GF-D8 (cell line): ENCODE measurements at places on chromosomes 6 and 20.
A peak's percentile ranks its signal among the peaks of the same experiment; 100 is the strongest.

DNA sequence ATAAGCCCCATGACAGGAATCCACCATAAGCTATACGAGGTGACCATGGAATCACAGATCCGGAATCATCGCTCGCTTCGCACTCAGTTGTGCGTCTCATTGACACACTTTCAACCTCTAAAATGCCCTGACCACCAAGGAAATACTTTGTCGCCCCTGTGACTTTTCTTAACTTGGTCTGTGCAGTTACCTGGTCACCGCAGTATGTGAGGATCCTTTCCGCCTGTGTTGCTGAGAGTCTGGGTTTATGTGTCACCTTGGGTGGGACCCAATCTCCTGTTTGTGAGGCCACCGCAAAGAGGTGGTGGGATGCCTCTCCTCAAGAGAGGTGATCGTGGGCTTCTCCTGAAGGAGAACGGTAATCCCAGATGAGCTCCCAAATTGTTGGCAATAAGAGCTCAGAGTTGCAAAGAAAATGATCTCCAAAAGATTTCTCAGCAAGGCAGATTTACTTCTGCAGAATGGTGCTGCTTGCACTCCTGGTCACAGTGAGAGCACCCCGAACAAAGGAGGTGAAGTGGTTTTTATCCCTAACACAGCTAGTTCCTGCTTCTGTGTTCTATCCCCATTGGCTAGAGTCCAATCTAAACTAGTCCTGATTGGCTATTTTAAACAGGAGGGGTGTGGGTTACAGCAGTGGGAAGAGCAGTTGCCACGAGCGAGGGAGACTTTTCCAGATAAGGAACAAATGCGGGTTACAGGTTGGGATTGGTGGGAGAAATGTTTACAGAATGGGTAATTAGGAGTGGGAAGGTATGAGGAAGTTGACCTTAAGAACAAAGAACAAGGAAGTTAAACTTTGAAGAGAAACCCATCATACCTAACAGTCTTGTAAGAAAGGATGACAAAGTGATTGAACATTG is 9.1 kb upstream of the ZNFX1 start:
- no peak for DNase-seq

GRCh38 chr6:24506814-24507520 is 12.2 kb downstream of the ALDH5A1 start:
- DNase-seq, result no peak

- DNase-seq, result no peak
Observed at GRCh38 chr6:114556846-114557488, 214.1 kb upstream of the HS3ST5 start.

- no peak for DNase-seq
Observed at GRCh38 chr6:86963352-86963751, 26.0 kb downstream of the HTR1E start.

DNA sequence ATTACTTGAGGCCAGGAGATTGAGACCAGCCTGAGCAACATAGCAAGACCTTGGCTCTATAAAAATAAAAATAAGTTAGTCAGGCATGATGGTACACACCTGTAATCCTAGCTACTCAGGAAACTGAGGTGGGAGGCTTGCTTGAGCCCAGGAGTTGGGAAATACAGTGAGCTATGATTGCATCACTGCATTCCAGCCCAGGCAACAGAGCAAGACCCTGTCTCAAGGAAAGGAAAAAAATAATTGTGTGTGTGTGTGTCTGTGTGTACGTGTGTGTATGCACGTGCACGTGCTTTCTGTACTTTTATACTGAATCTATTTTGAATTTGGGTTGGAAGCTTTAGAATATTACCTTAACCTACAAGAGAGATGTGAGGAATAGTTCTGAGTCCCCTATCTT is 58.9 kb downstream of the KIZ start:
- no peak for DNase-seq

DNA sequence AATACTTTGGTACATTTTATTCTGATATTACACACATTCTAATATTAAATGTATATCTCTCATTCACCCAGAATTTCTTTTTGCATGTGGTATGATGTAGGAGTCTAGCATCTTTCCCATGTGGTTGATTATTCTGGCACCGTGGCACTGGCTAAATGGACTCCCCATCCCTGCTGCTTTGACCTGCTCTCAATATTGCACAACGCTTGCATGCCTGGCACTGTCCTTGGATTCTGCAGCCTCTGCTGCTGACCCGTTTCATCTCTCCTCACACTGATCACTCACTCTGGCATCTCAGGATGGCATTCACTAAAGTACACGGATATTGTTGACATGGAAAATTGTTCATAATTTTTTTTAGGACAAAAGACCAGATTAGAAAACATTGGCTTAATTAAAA is 11.5 kb upstream of the DACT2 start:
- DNase-seq, result no peak

DNA sequence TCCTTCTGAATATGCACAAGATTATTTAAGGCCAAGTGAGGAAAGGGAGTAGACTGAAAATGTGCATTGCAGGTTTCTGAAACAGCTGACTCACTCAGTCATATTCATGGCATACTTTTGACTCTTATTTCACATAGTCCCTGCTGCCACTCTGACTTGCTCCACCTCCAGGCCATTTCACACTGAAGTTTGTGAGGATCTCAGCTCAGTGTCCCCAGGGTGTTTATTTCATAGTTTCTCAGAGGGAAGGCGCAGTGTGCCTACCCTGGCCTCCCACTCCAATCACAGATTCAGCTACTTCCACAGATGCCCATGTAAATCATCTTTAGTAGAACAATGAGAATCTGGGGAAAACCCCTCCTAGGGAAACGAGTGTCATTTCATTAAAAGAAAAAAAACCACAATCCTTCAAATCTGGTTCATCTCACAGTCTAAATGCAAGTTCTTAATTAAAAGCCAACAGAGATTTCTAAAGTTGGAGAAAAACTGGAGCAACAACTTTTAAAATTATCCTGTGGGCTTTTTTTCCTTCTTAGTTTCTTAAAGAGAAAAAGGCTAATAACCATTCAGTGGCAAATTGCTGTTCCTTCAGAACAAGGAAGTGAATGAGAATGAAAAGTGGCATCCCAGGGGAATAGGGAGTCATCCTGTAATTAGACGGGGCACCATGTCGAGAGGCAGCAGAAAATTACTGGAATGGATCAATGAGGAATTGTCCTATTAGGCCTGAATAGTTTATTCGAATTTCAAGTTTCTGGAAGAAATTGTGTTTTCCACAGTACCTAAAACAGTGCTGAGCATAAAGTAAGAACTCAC is 133.6 kb downstream of the TFAP2B start:
- no peak for DNase-seq

- DNase-seq, result no peak
Observed at GRCh38 chr20:46334303-46334904, 26.1 kb upstream of the CDH22 start.

DNA sequence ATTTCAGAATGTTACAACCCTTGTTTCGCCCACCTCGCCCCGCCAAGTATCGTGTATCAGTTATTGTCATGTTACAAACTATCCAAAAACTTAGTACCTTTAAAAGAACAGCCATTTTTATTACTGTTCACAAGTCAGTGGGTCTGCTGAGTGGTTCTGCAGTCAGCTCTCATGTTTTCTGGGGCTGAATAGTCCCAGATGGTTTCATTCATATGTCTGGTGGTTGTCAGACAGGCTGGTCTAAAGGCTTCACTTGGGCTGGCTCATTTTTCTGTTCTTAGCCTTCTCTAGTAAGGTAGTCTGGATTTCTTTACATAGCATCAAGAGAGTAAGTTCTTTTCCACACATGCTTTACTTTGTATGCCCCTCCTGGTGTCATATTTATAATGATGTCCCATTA is 8.6 kb downstream of the ZNF292 start:
- DNase-seq, result no peak

DNA sequence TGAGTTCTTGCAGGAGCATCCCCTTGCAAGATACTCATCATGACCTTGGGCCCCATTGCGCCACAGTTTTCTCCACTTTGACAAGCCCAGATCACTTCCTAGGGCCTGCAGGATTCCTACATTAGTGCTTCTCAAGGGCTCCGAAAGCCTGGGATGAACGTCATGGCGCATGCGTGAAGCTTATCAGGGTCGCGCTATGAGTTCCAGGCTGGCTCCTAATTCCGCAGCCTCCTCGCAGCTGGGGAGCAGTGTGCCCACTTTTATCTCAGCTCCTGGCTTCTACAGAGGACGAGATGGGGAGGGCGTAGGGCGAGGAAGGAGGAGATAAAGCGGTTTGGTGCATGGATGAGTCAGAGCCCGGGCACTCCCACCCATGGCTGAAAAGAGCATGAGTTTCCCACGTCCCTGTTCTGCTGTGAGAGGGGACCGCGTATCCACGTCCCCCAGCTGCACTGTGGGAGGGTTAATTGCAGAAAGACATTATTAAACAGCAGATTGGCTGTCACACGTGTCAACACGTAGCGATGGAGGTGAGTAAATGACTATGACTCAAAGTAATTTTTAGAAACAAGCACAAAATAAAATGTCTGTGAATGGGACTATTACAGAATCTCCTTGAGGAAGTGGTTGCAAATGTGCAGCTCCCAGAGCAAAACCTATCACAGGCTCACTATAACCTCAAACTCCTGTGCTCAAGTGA is 72.9 kb upstream of the DSP start:
- DNase-seq, result peak; percentile 3

GRCh38 chr20:39289316-39289715 is 327.2 kb downstream of the DHX35 start:
- DNase-seq, result no peak

DNA sequence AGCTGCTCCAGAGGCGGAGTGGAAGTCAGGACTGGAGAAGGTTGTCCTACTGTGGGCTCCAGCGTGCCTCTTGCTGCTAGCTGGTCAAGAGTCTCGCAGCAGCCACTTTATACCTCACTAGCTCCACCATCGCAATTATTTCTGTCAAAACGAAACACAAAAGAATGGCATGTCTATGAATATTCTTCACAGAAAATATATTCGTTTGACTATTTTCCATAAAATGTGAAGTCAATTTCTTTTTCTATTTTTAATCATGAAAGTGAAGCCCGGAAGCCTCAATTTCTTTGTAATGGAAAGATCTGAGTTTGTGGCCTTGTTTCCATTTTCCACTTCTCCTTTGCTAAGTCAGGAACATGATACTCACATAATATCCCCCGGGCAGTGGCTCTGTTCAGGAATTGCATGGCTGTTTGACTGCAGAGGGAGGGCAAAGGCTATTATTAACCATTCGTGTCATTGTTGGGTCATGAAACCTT is 51.7 kb downstream of the DTD1 start:
- DNase-seq, result no peak

DNA sequence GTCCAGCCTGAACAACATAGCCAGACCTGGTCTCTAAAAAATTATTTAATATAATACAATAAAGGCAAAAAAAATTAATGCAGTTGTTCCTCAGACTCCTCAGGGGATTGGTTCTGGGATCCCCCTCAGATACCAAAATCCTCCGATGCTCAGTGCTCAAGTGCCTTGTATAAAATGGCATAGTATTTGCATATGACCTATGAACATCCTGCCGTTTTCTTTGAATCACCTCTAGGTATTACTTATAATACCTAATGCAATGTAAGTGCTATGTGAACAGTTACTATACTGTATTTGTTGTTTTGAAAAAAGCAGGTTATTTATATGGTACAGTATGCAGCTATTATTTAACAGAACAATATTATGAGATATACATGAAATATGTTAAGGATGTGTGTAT is 43.3 kb downstream of the RNGTT start:
- no peak for DNase-seq

DNA sequence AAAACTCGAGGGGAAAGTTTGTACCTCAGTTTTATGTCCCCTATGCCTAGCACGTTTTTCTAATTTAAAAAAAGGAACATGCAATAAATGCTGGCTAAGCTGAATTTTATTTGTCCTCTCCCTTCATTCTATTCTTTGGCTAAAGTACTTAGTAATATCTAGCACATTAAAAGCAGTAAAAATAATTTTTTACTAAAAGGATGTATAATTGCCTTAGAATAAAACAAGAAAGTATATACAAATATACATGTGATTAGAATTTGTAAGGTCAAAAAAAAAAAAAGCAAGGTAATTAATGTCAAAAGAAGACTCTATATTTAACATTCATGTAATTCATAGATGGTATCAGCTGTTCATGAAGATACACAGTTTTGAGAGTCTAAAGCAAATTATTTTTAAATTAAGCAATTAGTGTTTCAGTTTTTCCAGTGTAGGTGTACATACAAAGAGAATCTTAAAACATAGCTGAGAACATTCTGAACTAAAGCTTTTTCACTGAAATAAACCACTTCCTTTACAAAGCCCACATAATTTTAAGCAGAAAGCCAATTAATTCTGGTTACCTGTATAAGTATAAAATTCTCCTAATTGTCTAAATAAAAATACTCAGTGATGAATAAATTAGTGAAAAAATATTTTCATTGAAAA is 32.4 kb downstream of the HBS1L start:
- DNase-seq, result no peak

- DNase-seq, result no peak
Observed at GRCh38 chr20:19449051-19449450, 236.6 kb downstream of the SLC24A3 start.

DNA sequence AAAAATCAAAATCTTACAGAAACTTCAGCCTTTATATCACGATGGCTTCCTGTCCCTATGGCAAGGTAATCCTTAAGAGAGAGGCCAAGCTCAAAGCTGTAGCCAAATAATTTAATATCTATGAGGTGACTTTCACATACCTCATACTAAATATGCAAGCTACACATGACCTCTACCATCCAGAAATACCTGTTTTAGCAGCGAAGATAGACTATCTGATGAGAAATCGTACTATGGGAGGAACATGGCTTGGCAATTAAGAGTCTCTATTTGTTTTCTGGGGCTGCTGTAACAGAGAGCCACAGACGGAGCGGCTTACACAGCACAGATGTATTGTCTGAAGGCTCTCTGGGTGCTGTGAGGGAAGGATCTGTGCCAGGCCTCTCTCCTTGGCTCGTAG is 31.0 kb upstream of the SALL4 start:
- no peak for DNase-seq

- no peak for DNase-seq
Observed at GRCh38 chr6:36803908-36804307, 35.3 kb downstream of the CPNE5 start.

- no peak for DNase-seq
Observed at GRCh38 chr6:127243501-127243900, 23.2 kb upstream of the RNF146 start.

DNA sequence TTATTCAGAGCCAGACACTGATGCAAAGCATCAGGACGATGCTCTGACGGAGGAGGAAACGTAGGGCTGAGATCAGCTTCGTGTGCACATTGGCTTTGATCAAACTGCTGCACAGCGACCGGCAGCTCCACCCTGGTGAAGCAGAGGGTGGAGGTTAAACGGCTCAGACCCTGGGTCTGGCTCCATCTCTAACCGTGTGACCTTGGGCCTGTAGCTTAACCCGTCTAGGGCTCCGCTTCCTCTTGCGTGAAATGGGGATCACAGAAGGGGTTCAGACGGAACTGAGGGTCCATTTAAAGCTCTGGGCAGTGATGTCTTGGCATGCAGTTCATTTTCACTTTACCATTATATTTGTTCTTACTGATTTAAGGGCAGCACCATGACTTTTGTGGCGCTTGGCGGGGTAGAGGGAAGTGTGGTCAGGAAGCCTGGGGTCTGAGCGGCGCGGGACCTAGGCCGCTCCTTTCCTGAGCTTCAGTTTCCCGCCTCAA is 644 bp downstream of the RBL1 start:
- DNase-seq, result peak; percentile 14

GRCh38 chr6:89987830-89988229 is 93.6 kb downstream of the GJA10 start:
- no peak for DNase-seq
